ENCODE measurements at places on chromosomes 11 and 22.

GRCh38 chr11:4027746-4028145, 66.9 kb upstream of the RRM1 start:
- no peak for DNase-seq

DNA sequence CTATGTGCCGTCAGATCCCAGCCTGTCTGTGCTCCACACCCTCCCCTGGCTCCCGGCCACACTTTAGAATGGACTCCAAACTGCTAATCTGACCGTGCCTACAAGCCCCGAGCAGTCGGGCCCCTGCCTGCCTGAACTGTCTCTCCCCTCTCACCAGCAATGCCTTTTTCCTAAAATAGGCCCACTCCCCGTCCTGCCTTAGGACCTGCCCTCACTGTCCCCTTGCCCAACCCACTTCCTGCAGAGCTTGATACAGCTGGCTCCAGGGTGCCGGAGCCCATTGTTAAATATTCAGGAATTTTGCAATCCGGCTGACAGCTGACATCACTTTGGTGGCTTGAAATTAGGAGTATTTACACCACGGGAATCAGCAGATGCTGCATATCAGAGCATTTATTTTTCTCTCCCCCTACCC, 21.4 kb downstream of the MN1 start:
- DNase-seq, result no peak

DNA sequence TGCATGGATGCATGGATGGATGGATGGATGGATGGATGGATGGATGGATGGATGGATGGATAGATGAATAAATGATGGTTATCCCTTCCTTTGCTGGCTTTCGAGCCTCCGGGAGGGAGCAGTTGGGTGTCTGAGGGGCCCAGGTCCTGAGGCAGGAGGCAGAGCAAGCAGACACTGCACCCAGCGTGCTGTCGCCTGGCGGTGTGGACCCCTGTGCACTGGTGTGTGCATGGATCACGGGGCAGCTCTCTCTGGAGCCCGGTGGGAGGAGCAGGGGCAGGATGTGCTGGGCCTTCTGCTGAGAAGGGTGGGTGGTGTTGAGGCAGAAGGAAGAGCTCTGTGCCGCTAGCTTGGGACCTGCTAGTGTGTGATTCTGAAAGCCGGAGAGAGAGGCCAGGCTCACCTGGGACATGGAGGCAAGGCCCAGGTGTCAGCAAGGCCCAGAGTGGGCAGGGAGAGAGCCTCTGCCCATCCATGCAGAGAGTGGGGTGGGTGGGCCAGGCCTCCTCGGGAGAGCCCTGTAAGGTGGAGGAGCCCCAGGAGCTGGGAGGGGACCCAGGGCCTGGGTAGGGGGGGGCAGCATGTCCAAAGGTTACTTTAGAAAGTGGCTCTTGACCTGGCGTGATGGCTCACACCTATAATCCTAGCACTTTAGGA, 254.4 kb downstream of the BRD1 start:
- DNase-seq, result no peak

DNA sequence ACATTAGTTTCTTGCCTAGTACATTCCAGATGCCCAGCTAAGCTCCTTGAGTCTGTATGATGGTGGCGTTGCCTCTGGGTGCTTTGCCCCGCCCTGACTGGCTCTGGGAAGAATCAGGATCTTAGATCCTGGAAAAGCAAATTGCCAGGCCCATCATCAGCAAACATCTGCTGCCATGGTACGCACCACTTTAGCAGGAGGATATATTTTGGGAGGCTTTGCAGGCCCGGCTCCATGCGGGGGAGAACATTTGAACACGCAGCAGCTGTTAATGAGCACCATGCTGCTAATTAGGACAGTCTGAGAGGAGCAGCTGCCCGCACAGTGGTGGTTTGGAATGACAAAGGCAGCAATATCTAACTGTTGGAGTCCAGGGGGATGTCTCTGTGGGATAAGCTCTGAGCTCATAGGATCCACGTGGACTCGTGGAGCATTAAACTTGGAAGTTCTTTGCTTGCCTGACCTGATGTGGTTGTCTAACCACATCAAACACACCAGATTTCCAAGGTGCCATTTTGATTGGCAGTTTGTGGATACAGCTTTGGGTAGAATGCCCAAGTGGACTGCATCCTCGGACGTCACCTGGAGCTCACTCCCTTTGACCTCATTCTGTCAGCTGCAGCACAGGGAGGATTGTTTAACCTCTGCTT, 217.0 kb upstream of the ZBED5 start:
- DNase-seq, result no peak

- no peak for DNase-seq
Measured at GRCh38 chr11:64032050-64032449, 3.7 kb upstream of the FLRT1 start.

DNA sequence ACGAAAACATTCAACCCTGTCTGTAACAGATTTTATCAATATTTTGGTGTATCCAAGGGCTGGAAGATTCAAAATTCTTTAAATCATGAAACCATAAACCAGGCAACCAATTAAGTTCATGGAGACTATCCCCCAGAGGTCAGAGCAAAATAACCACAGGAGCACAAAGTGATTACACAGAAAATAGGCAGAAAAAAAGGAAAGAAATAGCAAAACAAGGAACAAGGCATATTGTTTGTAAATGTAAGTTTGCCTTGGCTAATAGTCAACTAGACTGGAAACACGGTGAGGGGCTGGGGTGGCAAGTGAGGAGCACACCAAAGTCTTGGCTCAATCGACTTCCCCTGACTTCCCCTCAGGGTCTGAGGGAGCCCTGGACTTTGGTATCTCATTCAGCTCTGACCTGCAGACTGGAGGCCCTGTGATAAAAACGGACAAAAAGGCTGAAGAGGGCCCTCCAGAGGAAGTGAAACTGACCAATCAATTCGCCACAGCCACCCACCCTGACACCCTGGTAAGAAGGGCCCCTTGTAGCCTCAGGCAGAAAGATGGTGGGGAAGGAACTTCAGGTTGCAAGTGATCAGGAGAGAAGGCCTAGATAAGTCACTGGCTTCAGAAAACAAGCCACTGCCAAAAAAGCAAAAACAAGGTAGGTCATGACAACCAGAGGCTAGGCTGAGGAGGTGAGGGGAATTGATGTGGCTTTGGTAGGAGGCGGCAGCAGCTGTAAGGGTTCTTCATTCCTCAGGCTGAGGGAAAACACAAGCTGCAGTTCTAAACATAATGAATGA, 1.8 kb downstream of the SIK3 start:
- DNase-seq, result no peak

GRCh38 chr11:72589802-72590761, 84.1 kb downstream of the PDE2A start:
- peak; percentile 83 for DNase-seq

- no peak for DNase-seq
Measured at GRCh38 chr11:115884800-115885534, 380.8 kb upstream of the CADM1 start.

DNA sequence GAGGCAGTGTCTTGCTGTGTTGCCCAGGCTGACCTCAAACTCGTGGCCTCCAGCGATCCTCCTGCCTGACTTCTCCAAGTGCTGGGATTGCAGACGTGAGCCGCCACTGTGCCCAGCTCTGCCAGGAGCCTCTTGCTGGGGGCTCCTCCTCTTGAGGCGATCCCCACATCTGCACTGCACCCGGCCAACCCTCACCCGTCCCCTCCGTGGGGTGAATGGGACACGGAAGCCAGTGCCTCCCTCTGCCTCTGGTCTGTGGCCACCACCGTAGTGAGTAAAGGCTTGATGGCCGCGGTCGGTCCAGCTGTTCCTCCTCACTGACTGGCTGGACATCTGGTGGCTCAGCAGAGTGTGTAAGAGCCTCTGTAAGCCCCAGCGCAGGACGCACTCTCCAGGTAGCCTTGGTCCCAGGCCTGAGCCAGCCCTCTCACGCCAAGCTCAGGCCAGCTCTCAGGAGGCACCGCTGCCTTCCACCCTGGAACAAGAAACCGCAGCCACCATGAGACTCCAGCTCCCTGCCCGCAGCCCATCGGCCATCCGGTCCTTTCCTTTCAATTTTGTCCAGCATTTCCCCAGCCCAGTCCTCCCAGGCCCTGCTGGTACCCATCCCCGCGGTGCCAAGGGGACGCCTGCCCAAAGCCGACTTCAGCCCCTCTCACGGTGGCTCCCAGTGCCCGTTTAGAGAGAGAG, 100.3 kb downstream of the BRD1 start:
- DNase-seq, result no peak

Measured in nephron progenitor cell (in vitro differentiated cells).